ENCODE measurements at places on chromosomes 3 and 15.
A peak's percentile ranks its signal among the peaks of the same experiment; 100 is the strongest.

GRCh38 chr15:50906954-50907600 is 1.4 kb upstream of the AP4E1 start:
- DNase-seq: peak; percentile 46

DNA sequence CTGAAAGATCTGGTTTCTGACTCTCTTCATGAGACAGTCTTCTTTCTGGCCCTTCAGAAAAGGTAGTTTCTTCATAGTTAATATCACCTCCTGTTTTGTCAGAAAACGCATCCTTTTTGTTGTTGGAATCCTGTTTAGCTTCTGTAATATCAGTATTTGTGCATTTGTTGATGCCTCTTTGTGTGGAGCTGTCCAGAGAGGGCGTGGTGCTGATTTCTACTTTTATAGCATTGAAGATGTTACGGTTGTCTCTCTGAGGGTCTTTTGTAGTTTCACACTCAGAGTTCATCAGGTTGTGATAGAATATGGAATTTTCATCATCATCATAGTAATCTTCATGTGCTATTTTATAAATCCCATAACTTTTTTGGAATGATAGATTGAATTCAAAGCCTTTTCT is 8.9 kb downstream of the GPR149 start:
- DNase-seq: no peak

DNA sequence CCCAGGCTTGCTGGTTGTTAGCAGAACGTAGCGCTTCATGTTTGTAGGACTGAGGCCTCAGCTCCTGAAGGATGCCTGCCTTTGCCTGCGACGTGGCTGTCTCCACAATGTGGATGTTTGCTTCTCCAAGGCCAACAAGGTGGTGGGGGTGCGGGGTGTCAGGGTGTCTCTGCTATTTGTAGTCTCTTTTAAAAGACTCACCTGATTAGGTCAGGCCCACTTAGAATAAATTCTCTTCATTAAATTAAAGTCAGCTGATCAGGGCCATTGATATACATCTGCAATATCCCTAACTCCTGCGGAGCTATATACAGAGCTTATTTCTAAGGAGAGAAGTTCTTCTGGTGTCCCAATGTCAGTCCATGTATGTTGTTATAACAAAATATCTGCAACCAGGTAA is 44.8 kb downstream of the PTPRG start:
- DNase-seq: no peak

DNA sequence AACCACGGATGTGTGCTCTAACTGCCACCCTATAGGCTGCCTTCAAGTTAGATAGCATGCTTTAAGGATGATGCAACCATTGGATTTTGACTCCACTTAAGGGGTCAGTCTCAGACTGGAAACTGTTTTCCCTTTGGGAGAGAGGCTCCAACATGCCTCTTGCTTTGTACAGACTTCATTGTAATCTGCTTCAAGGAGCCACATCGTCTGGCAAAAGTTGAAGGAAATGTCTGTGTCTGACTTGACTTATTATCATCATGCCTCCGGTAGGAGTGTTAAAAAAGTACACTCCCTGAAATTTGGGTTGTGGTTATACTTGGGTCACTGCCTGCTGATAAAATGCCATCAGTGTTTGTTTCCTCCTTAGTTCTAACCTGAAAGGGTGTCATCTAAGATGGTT is 245.4 kb upstream of the CDIN1 start:
- DNase-seq: no peak

DNA sequence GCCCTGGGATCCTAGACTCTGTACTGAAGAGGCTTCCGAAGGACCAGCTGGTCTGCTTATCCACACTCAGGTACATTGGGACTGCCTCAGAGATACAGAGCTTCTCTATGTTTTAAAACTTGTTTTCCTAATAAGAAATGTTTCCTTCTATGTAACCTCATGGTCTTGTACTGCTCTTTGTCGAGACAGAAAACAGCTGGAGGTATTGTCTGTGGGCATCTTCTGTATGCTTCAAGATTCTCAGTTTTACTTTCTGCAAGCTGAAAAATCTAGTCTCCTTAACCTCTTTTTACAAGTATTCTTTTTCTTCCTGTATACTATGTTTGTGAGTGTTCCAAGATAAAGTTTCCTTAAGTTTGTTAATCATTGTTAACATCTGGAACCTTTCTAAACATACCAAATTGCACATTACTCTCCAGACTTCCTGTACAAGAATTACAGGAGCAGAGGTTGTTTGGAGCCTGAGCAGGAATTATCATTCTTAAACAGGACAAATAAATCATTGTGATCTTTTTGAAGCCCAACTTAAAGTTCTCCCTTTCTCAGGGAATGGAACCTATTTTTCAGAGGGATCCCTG is 358.3 kb upstream of the CFAP20DC start:
- DNase-seq: no peak

DNA sequence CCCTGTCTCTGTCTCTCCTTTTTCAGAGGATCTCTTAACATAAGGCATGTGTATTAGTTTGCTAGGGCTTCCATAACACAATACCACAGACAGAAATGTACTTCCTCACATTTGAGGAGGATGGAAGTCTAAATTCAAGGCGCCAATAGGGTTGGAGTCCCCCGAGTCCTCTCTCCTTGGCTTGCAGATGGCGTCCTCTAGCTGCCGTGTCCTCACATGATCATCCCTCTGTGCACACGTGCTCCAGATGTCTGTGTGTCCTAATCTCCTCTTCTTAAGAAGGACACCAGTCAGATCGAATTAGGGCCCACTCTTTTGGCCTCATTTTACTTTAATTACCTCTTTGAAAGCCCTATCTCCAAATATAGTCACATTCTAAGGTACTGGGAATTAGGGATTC is 23.0 kb upstream of the BFSP2 start:
- DNase-seq: no peak

DNA sequence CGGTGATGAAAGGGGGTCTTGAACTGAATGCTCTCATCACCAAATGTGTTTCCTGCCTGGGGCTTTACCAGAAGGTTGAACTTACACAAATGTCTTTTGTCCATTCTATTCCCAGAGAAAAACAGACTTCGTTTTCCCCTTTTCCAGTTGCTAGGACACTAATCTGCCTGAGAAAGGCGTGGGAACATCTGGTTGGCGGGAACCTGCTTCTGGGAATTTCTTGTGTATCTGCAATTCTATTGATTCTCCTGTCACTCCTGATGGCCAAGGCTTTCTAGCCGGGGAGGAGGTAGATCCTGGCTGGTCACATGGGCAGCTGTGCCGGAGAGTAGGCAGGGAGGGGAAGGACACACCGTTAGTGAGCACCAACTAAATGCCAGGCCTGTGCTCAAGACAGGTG is 31.1 kb upstream of the CCDC174 start:
- DNase-seq: no peak

- no peak for DNase-seq
Observed at GRCh38 chr3:159813822-159814531, 174.7 kb upstream of the IL12A start.

DNA sequence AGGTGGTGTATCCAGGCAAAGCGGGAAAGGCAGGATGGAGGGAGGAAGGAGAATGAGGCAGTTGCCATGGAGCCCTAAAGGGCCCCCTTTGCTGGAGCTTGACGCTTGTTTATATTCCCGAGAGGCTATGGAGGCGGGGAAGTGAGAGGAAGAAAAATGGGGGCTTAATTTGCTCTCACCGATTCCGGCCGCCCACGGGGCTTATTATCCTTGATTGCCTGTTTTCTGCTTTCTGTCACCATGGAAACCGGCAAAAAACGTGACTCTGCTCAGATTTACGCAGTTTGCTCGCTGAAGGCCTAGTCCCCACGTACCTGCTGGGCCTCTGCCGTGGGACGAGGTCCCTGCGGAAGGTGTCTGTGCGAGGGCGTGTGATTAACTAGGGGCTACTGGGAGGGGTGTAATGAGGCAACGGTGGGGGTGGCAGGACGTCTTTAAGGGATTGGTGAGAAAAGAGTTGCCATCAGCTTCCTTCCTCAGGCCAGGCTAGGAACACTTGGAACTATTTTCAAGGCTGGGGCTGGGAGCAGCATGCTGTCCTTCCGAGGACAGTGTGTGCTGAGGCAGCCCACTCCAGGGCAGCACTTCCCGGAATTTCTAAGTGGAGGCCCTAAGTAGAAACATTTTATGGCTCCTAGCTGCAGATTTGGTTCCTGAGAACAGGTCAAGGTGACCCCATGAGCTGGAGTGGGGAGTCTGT is 110.8 kb upstream of the NDN start:
- no peak for DNase-seq

GRCh38 chr15:52804526-52805081 is 14.5 kb upstream of the ONECUT1 start:
- DNase-seq: no peak

- peak; percentile 92 for DNase-seq
Observed at GRCh38 chr15:75450307-75451201, 936 bp downstream of the SIN3A start.

DNA sequence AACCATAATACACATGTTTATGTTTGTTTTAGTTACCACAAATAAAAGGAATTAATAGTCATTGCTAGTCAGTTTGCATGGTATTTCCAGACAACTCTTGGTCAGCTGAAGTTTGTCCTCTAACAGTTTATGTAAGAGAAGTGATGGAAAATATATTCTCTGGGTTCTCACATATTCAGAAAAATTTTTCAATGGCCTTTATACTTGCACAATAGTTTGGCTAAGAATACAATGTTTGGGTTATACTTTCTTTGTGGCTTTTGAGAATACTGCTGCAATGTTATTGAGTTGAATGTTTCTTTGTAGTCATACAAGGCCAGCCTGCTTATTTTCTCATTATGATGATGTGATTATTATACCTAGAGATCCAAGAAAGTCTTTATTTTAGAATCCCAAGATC is 133.9 kb downstream of the RAP2B start:
- DNase-seq: no peak

- DNase-seq: no peak
Observed at GRCh38 chr15:91946075-91946474, 92.6 kb downstream of the SLCO3A1 start.

GRCh38 chr3:72210261-72210660 is 425.3 kb upstream of the PROK2 start:
- DNase-seq: no peak

DNA sequence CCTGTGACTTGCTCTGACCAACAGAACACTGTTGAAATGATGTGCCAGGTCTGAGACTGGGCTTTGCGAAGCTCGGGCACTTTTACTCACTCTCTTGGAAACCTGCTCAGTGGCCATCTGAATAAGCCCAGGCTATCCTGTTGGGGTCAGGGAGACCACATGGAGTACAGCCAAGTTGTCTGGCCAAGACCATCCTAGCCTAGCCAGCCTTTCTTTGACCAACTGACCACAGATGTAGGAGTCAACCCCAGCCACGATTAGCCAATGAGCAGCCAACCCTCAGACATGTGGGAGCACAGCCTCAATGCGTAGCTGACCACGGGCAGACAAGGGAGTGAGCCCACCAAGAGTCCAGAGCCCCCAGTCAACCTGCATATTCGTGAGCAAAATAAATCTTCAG is 26.1 kb downstream of the CCR9 start:
- DNase-seq: no peak

GRCh38 chr3:118447339-118447738 is 587.3 kb downstream of the IGSF11 start:
- DNase-seq: no peak

DNA sequence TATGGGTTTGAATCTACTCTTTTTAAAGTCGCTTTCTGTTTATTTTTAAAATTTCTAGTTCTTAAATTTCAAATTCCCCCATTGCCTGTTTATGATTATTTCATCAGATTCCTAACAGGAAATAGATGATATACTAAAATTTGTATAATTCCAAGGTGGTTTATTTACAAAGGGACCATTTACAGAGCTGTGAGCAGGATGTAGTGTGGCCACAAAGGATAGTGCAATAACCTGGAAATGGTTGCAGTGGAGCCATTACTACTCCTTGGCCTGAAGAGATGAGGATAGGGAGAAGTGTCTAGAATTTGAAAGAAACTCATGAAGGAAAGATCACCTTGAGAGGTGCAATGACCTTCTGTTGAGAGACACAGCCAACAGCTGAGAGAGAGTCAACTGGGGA is 58.5 kb upstream of the AP4E1 start:
- no peak for DNase-seq

DNA sequence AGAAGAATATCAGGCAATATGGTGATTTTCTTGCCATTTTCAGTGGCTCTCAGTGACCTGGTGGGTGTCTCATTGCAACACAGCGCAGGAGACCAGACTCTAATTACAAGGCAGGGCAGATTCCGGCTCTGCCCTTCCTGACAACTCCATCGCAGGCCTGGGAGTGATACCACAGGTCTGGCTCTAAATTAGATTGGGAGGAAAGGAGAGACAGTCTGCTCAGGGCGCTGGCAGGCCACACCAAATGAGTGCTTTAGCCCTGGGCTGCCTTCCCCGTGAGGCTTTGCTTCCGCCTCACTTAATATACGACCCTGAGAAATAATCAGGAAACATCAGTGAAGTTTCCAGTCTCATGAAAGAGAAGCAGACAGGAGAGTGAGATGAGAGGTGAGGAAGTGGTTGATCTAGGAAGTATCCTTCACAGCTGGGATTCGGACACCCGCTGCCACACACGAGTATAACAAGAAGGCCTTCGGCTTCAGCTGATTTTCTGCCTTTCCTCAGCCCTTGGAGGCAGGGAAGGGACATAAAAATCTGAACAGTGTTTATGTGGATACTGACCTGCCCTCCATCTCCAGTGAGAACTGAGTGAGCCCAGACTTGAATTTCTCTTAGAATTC is 73.7 kb upstream of the PROK2 start:
- DNase-seq: no peak

DNA sequence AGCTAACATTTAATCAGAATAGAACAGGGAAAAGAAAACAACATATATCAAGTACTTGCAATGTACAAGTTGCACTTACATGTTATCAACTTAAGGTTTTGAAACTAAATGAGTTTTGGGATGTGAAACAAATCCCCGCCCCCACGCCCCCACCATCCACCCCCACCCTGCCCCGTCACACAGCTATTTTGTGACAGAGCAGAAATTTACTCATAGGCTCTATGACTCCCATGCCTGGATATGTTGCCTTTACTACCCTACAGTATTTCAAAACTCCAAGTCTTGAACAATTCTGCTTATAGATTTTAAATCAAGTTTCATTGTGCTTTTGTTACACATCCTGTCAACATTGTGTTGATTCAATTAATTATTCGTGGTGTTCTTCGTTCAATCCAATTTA is 18.1 kb upstream of the IL1RAP start:
- no peak for DNase-seq

- DNase-seq: no peak
Observed at GRCh38 chr3:3027976-3028567, 82.1 kb downstream of the IL5RA start.

GRCh38 chr3:134601539-134602439 is 49.0 kb downstream of the KY start:
- no peak for DNase-seq

GRCh38 chr3:116001151-116001621 is 377.9 kb downstream of the GAP43 start:
- no peak for DNase-seq

Measured in activated T-helper 1 cell treated with Interleukin-2 at 50 U/mL for 16 hours (primary cell).